Activated T-helper 17 cell treated with anti-CD3 and anti-CD28 coated beads, Interleukin-2, amount 50 U/mL, for 72 hours (primary cell): ENCODE measurements at places on chromosomes 13 and 19.

- no peak for ATAC-seq
These were observed 785.0 kb downstream of the SLITRK5 start for GRCh38 chr13:88456151-88456550.

DNA sequence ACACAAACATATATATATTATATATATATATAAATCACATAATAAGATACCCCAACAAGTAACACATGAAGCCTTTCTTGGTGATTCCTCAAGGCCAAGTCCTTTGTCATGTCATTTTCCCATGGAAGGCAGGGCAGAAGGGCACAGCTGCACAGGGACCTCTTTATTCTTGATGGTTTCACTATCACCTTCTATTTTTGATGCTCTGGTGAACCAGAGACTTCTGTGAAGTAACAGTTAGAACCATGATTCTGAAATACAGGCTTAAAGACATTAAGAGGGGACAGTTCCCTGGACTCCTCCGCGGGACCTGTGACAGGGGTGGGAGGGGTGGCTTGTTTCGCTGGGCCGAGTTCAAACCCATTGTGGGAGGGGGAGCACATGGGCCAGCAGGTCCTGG lies 104.0 kb downstream of the DGKH start:
- ATAC-seq, result no peak

DNA sequence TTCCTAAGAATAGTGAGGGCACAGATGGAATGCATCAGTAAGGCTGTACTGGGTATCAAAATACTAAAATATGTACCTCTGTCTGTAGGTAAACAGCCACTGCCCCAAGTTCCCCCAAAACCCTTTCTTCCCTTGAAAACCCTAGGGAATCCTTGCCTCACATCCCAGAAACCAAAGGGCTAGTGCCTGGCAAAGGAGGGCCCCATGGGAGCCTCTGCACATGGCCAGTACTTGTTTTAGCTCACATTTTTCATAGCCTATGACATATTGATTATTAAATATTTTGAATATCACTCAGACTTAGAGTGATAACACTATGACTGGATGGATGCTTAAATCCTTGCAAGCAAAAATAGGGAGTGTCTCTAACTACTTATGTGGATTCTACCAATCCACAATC lies 237.1 kb downstream of the LHFPL6 start:
- no peak for ATAC-seq

GRCh38 chr13:89199138-89199537 lies 1528.0 kb downstream of the SLITRK5 start:
- no peak for ATAC-seq

- ATAC-seq, result no peak
These were observed 2.0 kb downstream of the CAMSAP3 start for GRCh38 chr19:7597689-7598088.

DNA sequence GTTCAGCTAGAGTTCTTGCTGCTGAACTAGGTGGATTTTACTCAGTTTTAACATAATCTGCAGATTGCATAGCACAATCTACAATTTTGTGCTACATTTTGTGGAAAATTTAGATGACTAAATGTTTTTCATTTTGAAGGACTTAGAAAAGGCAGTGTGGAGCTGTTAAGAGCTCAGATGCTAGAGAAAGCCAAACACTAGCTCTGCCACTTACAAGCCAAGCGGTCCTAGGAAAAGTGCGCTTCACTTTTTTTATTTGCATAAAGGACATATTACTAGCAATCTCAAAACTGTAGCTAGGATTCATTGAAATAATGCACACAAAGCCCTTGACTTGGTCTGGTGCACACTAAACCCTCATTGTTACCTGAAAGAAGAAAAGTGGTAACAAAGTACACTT lies 8.1 kb upstream of the CSNK1A1L start:
- ATAC-seq, result no peak

DNA sequence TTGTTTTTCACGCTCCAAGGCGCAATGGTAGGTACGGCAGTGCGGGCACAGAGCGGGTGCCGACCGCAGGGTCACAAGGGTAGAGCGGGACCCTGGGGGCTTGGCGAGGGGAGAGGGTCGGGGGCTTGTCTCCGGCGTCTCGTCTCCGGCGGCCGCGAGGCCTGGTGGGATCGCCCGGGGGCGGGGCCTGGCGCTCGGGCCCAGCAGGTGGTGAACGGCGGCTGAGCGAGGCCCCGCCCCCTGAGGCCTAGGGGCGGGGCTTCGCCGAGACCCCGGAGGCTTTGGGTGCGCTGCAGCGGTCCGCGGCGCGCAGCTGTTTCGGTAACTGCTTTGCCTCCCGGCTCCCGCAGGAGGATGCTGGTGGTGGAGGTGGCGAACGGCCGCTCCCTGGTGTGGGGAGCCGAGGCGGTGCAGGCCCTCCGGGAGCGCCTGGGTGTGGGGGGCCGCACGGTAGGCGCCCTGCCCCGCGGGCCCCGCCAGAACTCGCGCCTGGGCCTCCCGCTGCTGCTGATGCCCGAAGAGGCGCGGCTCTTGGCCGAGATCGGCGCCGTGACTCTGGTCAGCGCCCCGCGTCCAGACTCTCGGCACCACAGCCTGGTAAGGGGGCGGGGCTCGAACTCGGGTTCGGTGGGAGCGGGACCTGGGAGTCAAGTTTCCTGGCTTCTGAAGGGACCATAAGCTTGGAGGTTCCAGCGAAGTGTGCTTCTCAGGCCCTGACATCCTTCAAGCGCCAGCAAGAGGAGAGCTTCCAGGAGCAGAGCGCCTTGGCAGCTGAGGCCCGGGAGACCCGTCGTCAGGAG lies at the start of gene TSEN34:
TSEN34 (plus strand) TSS at position 298 of the 800 bp plus-strand sequence; CDS start at position 355, 57 bp downstream.
- ATAC-seq, result peak; percentile 30

GRCh38 chr19:663682-664117 lies 686 bp upstream of the RNF126 start:
- no peak for ATAC-seq
